ENCODE measurements at places on chromosomes 7 and 10. TPM values are rescaled to one million over a fixed set of nuclear protein-coding genes. Genes with fewer than 3 reads are reported as not detected.

Gene NODAL
- total RNA-seq: not detected

Gene KCNIP2
- total RNA-seq: 4.3 TPM

DNA sequence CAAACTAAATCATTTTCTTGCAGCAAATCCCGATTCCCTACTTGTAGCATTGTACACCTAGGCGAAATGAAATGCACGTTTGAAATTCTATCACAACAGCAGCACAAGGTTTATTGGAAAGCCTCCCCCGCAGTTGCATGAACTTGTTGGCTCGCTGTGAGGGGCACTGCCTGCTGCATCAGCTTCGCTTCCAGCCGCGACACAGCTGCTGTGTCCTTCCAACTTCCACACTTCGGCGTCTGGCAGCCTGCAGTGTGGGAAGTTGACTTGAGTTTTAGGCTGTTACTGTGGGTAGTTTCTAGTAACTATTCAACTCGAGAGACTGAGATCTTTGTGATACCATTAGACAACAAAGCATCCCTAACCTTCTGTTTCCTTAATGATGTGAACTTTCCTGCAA, 315.8 kb upstream of the TPK1 start:
- DNase-seq: no peak

DNA sequence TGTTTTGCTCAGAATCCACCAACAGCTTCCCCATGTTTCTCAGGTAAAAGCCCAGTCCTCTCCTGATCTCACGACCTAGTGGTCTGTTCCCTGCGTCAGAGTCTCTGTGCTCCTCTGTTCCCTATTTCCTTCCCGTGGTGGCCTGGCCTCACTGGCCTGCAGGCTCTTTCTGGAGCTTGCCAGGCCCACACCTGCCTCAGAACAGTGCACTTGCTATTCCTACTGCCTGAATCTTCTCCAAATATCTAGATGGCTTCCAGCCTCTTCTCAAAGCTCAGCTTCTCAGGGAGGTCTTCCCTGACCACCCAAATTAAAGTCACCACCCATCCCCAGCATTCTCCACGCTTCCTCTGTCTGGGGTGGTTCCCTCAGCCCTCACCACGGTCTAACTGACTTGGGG, 165.3 kb downstream of the USP6NL start:
- DNase-seq: no peak

GRCh38 chr10:46543466-46544377, 12.7 kb downstream of the GPRIN2 start:
- DNase-seq: no peak

DNA sequence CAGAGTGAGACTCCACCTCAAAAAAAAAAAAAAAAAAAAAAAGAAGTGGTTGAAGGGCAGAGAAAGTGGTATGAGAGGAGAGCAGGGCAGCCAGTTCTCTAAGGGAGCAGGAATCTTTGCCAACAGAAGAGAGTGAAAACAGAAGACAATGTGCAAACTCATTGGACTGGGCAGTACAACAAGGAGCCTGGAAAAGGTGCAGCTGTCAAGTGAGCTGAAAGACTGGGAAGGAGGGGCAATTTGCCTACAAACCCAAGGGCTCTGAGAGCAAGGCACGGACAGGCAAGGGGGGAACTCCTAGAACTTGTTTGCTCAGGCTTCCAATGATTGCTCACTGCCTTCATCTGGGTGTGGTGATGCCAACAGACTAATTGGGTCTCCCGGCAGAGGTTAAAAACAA, 9.5 kb downstream of the ACTR1A start:
- no peak for DNase-seq

GRCh38 chr7:48255046-48255445, 83.8 kb downstream of the ABCA13 start:
- DNase-seq: no peak

DNA sequence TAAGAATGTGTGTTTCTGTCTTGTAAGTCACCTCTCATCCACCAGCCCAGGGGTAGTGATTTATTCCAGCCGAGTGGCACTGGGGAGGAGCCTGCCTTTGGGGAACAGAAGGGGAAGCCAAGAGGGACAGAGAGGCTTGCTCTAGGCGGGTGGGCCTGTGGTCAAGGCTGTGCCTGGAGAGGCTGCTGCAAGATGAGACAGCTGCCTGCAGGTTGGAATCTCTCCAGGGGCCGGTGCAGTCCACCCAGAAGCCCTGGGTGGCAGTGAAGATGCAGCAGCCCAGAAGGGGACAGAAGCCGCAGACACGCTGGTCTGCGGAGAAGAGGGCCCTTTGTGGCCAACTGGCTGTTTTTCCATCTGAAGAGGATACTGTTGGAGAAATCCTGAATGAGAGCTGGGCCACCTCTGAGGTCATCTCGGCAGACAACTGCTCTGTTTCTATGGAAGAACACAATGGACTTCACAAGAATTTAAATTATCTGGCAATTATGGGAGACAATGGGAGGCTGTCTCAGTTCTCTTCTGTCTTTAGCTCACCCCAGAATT, 175.7 kb downstream of the GFRA1 start:
- DNase-seq: no peak

DNA sequence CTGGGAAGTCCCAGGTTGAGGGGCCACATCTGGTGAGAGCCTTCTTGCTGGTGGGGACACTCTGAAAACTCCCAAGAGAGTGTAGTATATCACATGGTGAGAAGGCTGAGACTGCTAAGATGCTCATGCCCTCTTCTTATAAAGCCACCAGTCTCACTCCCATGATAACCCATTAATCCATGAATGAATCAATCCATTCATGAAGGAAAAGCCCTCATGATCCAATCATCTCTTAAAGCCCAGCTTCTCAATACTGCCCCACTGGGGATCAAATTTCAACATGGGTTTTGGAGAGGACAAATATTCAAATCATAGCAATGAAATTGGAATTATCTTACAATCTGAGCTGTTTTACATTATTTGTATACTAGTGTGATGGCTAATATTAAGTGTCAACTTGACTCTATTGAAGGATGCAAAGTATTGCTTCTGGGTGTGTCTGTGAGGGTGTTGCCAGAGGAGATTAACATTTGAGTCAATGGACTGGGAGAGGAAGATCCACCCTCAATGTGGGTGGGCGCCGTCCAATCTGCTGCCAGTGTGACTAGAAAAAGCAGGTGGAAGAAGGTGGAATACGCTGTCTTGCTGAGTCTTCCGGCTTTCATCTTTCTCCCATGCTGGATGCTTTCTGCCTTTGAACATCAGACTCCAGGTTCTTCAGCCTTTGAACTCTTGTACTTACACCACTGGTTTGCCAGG, 14.3 kb upstream of the UBE2D1 start:
- no peak for DNase-seq

DNA sequence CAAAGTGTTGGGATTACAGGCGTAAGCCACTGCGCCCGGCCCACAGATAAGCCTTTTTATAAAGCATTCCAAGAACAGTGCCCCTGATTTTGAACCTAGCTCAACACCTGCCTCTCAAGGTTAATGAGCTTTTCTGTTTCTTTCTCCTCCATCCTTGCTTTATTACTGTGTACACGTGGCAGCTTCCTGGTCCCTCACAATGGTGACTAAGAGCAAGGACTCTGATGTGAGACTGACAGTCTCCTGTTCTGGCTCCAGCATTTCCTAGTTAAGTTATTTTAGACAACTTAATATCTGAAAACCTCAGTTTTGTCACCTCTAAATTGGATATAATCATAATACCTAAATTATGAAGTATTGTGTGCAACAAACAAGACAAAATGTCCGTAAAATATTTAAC, 9.9 kb downstream of the HABP2 start:
- no peak for DNase-seq
